ENCODE measurements at places on chromosomes 1 and 21.

DNA sequence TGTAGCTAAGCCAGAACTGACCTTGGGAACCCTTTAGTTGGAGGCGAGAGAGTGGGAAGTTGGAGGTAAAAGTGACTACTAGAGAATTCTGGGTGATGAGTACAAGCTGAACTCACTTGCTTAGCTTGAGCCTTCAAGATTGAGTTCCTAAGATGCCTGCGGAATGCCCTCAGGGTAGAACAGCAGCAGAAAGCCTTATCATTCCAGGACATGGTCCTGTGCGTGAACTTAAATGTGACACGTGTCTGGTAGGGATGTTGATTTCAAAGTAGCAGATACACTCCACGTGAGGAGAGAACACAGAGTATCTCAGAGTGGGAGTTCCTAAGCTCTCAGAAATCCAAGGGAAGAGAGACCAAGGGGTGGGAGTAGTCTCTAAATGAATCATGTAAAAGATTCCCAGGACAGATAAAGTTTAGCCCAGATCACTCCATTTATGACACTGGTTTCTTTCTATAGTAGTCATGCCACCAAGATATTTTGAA, 60.1 kb downstream of the KCNK1 start:
- DNase-seq = no peak

- peak; percentile 51 for DNase-seq
Observed at GRCh38 chr1:24351918-24352627, 32.9 kb downstream of the GRHL3 start.

DNA sequence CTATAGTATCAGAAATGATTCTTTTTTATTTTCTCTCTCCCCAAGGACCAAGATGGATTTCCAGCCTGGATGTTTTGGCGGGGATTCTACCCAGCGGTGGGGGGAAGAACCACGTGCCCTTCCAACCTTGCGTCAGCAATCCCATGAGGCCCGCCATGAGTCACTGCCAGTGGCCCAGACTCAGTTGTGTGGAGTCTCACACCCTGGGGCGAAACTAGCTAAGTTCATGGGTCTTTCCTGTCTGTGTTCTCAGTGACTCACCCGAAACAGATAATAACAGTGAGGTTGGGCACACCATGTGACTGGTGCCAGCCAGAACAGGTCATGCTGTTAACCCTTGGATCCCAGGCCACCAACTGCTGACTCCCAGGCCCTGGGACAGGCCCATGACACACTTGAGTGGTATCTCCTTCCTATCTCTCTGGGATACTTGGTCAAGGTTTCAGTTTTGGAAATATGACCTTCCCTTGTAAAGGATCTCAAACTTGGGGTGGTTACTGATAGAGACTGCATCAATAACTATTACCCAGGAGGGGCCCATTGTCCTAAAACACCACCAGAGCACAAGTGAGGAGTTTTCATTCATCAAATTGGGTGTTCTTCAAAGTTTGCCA, 98.0 kb upstream of the DUSP10 start:
- peak; percentile 91 for DNase-seq

DNA sequence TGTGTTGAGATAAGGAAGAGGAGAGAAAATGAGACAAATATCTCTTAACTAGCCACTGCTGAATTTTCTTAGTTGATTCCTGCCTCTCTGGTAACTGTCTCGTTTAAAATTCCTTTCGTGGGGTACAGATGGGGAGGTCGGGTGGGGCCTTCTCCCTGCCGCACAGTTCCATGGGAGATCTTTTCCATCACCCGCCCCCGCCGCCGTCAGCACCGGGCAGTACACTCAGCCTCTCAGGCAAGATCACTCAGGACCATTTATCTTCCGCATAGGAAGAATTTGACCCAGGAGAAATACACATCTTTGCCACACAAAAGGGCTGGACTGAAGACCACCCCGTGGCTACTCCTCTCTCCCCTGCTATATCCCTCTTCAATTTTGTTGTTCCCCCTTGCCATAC, 2.3 kb upstream of the VPS26C start:
- no peak for DNase-seq

DNA sequence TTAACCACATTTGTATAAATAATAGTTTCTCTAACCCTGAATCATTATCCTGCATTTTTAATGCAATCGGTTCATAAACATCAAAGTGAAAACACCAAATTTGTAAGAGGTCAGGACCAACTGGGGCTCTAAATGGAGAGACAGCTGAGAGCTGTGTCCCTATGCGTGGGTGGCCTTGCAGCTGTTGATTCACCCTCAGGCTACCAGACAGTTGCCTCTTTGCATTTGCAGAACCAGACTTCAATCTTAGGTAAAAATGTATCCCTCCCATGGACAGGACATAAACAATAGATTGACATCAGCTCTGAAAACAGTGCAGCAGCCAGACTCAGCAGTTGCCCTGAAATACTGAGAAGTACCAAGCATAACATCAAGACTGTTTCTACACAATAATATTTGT, 8.8 kb upstream of the TGFB2 start:
- DNase-seq = no peak

GRCh38 chr1:168897249-168897648, 168.2 kb upstream of the DPT start:
- DNase-seq = no peak

- no peak for DNase-seq
Observed at GRCh38 chr1:119472080-119472818, 34.8 kb upstream of the HSD3B1 start.

GRCh38 chr1:14117700-14118099, 417.7 kb downstream of the PRDM2 start:
- no peak for DNase-seq

GRCh38 chr1:15107058-15107687, 46.4 kb upstream of the TMEM51 start:
- no peak for DNase-seq

DNA sequence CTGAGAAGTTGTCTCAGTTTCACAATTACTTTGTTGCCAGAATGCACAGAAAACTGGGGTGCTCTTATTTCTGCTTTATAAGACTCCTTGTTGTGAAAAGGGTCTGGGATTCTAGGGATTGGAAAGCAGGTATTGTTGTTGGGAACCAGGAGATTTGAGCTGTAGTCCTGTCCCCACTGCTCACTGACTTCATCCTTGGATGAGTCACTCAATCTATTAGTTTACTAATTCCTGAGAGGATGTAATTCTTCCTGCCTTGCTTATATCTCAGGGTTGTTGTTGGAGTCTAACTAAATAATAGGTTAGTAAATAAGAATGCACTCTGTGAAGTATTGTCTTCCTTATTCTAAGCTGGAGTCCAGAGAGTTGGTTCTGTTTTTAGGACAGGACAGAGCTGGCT, 172.5 kb upstream of the GALNT2 start:
- no peak for DNase-seq

DNA sequence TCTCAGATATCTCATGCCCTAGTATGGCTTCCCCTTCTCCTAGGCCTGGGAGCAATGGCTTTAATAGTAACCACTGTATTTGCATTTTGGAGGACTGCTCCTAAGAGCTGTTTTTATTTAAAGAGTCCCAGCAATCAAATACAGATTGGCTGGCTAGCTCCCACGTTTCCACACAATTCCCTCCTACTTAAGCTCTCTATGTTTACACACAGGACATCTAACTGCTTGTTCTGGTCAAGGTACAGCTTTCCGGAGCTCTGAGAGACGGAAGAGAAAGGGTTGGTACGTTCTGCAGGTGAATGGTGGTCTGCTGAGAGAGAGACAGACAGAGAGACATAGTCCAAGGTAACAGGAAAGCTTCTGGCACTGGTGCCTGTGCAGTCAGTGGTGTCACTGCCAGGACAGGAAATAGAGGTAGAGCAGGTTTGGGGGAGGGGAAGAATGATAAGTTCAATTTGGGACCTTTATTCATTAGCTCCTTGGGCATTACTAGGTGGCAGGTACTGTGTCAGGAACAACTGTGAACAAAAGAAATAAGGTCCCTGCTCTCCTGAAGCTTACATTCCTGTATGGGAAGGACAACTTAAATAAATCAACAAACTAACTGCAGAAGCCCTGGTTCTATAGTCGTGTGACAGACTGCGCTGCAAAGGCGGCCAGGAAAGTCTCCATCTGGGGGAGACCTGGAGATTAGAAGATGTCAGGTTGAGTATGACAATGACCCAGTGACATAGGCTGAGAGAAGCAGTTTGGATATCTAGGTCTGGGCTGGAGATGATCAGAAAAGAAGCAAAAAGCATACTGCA, 1.2 kb upstream of the SLC25A33 start:
- no peak for DNase-seq

GRCh38 chr1:41876576-41877445, 41.9 kb downstream of the HIVEP3 start:
- DNase-seq = no peak

- no peak for DNase-seq
Observed at GRCh38 chr1:84181350-84182005, 37.4 kb downstream of the PRKACB start.

- no peak for DNase-seq
Observed at GRCh38 chr1:187229496-187229895, 400.7 kb downstream of the PLA2G4A start.

GRCh38 chr21:31710586-31710985, 21.3 kb downstream of the SCAF4 start:
- DNase-seq = no peak

- no peak for DNase-seq
Observed at GRCh38 chr1:195530961-195531360, 1077.3 kb downstream of the KCNT2 start.

DNA sequence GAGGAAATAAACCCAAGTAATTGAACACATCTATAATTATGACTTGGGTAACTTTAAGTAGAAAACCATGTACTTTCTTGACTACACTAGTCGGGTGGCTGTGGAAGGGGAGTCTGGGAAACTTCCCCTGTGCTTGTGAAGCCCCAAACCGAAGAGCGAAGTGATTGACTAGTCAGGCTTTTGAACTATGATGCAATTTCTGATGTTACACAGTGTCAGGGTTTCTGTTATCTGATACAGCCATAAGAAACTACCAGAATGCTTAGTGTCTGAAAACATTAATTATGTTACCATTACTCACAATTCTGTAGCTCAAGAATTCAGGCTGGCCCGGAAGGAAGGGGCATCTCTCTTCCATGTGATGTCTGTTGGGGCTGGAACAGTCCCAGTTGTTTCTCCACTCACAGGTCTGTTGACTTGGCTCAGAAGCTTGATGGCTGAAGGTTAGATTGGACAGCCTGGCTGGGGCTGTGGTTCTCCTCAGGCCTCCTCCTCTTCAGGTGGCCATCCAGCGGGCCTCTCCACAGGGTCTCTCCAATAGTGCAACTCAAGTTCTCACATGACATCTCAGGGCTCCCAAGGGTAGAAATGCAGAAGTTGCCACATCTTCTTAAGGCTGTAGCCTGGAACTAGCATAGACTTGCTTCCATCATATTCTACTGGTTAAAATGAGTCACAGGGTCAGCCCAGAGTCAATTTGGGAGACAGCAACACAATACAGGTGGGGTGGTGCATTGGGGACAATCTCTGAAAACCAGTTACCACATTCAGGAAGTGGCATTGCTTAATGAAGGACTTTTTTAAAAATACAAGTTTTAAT, 8.3 kb upstream of the C8B start:
- no peak for DNase-seq

DNA sequence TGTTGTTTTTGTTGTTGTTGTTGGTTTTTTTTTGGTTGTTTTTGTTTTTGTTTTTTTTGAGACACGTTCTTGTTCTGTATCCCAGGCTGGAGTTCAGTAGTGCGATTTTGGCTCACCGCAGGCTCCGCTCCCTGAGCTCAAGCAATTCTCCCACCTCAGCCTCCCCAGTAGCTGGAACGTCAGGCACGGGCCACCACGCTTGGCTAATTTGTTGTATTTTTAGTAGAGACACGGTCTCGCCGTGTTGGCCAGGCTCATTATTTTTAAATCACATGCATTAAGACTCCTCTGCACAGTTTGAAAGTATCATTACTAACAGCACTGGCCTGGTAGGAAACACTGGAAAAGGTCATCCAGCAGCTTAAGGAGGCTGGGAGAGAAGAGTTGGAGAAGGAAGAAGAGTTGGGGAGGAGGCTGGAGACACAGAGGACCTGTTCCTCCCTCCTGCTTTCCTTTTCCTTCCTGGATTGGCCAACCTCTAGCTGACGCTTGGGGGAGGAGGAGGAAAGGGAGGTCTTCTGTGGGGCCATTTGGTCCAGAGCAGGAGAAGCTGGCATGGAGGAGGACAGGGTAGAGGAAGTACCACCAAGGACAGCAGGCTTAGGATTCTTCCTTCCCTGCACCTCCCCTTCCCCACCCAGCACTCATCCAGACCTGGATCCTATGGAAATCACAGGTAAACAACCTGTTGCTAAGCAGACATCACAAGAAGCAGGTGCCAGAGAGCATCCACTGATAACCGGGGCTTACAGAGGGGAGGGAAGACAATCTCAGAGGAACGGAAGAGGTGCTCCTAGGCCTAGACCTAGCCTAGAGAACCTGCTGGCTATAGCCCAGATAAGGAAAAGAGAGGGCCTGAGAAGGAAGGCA, 71.9 kb upstream of the GOLT1A start:
- DNase-seq = no peak

DNA sequence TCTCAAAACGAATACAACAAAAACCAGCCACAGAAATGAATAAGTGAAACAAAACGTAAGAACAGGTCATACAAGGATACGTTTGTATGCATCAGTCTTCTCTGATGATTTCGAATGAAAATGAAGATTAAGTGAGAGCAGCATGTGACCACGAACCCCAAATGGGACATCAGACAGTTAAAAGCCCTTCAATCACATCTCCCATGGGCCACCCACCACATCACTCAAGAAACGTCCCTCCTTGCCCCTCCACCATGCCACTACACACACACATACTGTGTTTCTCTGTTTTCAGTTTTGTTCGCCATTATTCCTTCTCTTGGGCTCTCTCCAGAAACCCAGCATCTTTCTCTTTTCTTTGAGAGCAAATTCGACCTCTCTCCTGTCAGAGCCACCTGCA, 355.6 kb upstream of the KAZN start:
- DNase-seq = no peak

DNA sequence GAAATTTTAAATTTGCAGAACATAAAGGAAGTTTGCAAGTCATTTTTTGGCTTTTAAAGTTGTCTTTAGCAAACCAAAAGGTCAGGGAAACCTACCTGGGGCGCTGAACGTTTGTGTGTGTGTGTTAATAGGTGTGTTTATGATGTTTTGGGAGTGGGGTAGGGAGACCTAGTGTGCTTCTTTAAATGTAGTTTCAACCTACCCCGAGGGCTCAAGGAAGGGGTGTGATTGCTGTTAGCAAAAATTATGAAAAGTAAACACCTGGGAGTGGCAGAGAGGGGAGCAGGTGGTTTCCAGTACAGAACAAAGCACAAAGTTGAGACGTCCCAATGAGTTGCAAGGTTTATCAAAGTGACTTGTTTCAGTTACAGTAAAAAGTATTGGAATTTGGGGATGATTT, 58.7 kb upstream of the WDR26 start:
- no peak for DNase-seq

DNA sequence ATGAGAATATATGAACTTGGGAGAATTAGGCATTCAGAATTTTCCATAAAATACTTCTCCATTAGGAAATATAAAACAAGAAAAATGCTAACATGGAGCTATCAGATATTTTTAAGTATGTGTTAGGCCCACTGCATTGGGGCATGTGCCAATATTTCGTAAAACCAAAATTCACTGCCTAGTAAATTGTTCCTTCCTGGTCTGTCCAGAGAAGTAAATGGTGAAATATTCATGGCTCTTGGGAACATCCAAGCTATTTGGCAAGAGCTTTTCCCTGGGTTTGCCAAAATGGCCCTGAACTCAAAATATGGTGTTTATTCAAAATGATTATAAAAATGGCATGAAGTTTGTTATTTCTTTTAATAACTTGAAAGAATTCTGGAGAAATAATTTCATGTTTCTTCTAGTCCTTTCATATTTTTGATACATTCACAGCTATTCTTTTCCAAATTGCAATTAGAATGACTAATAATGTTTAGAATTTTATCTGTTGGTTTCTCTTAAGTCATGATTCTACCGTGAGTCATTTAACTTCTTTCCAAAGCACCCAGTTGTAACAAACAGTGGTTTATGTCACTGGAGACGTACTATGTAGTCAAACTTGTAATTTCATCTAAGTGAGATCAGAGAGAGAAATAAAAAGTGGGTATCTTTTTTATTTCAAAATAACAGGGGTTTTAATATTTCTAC, 25.7 kb upstream of the SLC19A2 start:
- no peak for DNase-seq
